Effector memory CD8-positive, alpha-beta T cell (primary cell): ENCODE measurements at places on chromosomes 1 and 21.

- no peak for DNase-seq
Observed at GRCh38 chr1:187051618-187052232, 223.0 kb downstream of the PLA2G4A start.

GRCh38 chr21:31900121-31900895 is 27.5 kb downstream of the HUNK start:
- no peak for DNase-seq

GRCh38 chr1:166087734-166088571 is 78.8 kb downstream of the FAM78B start:
- DNase-seq: no peak

DNA sequence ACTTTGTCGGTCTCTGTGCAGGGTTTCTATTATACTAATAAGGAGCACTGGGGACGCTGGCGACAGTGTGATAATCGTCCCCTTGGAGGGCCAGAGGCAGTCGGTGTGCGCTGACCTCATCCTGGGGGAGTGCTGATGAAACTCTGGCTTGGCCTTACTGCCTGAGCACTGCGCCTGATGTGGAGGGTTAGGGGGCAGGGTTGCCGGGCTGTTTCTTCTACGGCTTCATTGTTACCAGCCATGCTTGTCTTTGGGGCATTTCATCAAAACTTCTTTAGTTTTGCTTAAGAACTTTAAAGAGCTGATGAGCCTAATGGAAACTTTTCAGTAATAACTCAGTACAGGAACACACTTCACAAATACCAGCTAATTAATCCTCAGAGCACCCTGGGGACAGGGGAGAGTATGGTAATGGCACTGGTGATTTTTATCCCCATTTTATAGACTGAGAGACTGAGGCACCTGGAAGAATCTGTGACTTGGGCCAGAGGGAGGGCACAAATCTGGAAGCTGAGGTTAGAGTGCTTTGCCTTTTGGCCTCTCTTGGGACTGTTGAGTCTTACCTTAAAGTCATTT is 81.8 kb downstream of the PEX14 start:
- DNase-seq: no peak

GRCh38 chr1:7228252-7228961 is 443.2 kb downstream of the CAMTA1 start:
- DNase-seq: no peak

DNA sequence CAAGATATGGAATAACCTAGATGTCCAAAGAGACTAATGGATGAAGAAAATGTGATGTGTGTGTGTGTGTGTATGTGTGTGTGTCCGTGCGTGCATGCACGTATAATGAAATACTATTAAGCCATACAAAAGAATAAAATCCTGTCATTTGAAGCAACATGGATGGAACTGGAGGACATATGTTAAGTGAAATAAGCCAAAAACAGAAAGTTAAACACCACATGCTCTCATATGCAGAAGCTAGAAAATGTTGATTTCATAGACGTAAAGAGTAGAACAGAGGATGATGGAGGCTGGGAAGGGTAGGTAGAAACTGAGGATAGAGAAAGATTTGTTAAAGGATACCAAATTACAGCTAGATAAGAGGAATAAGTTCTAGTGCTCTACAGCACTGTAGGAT is 133.7 kb downstream of the APP start:
- no peak for DNase-seq

DNA sequence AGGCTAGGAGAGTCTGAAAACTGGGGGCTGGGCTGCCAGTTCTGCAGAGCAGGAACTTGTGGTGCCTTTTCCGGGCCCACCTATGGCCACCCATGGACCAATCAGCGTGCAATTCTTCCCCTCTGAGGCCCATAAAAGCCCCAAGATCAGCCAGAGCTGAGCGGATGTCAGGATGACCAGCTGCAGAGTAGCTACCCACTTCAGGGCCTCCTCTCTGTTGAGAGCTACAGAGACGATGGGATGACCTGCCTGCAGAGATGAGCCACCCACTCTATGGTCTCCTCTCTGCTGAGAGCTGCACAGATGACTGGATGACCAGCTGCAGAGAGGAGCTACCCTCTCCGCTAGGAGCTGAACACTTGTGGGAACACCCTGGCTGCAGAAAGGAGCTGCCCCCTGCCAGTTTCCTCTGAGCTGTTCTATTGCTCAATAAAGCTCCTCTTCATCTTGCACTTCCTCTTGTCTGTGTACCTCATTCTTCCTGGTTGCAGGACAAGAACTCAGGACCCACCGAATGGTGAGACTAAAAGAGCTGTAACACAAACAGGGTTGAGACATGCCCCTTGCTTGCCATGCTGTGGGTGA is 12.8 kb upstream of the AADACL4 start:
- DNase-seq: no peak

GRCh38 chr1:222554177-222554576 is 6.3 kb upstream of the HHIPL2 start:
- no peak for DNase-seq

- DNase-seq: no peak
Observed at GRCh38 chr1:15341634-15342407, 67.9 kb upstream of the EFHD2 start.

- no peak for DNase-seq
Observed at GRCh38 chr1:171191992-171192391, 6.9 kb downstream of the FMO2 start.

DNA sequence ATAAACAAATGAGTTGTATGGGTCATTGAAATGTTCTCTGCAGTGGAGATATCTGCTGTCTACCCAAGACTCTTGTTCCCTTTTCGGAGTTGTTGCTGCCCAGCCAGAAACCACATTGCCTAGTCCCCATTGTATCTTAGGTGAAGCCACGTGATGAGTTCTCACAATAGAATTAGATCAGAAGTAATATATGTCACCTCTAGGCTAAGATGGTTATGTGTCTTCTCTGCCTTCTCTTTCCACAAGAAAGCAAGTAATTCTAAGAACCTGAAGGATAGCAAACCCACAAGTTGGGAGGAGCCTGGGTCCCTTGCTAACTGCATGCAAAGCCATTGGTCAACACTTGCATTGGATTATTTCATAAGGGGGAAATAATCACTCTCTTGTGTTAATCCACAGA is 76.6 kb downstream of the ADCY10 start:
- no peak for DNase-seq

- no peak for DNase-seq
Observed at GRCh38 chr1:166908942-166909341, 32.9 kb upstream of the TADA1 start.

DNA sequence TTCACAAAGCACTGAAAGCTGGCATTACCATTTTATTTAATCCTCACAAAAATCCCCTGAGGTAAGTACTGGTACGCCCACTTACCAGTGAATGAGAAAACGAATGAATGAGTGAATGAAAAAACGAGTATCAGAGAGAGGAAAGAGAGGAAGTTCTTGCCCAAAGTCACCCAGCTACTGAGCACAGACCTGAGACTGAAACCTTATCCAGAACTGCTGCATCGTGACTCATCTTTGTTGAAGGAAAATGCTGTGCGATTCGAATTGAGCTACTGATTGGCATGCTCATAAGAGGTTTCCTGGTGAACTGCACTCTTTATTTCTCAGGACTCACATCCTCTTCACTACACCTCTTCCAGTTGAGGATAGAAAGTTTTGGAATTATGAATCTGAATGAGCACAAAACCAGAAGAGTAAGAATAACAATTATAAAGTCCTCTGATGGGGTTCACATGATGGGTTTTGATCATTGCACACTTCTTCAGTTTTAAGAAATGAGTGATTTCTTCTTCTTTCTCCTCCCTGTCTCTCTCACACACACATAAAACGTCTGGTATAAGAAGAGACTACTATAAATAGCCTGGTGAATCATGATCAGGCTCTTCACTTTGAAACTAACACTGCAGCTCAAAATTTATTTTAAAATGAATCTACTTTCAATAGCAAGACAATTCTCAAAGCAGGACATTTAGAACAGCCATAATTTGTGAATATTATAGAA is 32.1 kb downstream of the IL12RB2 start:
- DNase-seq: no peak

- DNase-seq: no peak
Observed at GRCh38 chr1:58773406-58773840, 10.4 kb downstream of the JUN start.

DNA sequence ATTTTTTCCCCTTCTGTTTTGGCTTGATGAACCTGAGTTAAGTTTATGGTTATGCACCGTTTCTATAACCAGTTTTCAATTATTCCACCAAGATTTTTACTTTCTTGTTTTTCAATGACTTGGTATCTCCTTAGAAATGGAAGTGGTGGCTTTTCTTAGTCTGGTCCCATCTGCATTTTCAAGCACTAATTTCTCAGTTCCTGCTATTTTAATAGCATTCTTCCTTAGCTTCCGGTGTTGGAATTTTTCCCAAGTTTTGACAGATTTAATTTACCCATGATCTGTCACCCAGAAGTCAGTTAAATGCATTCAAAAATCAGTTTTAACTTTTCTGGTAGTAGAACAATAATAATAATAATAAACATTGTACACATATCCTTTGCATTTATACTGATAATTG is 184.6 kb upstream of the OLFM3 start:
- DNase-seq: no peak

DNA sequence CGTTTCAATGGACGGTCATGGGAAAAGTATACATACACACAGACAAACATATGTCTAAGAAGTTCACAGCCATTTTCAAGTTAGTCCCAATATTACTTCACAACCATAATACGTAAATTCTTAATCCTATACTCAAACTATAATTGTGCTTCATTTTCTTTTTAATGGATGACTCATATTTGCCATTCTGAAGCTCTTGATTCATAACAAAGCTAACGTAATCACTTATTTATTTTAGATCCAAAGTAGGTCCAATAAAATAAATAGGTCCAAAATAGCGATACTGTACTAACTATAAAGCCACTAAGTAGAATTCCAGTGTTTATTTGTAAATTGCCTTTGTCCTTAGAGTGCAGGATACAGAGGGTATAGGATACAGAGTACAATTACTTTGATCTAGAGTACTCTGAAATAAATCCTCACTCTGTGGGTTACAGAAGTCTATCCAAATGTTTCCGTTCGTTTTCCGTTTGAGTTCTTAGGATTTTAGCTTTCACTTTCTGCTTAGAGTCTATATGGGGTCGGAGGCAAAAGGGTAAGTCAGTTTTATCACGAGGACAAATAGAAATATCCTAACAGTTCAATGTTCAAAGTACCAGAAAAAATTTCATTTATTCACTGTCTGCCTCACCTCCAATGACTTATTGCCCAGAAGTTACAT is 8.8 kb upstream of the C1orf115 start:
- no peak for DNase-seq

DNA sequence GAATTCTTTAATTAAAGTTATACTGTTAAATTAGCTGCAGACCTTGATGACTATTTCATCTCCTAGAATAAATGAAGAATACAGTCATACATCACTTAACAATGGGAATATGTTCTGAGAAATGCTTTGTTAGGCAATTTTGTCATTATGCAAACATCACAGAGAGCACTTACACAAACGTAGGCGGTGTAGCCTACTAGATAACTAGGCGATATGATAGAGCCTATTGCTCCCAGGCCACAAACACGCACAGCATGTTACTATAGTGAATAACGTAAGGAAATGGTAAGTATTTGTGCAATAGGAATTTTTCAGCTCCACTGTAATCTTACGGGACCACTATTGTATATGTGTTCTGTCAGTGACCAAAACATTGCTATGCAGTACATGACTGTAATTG is 37.6 kb upstream of the DESI2 start:
- no peak for DNase-seq

- DNase-seq: no peak
Observed at GRCh38 chr1:235043234-235043633, 85.4 kb downstream of the TOMM20 start.

DNA sequence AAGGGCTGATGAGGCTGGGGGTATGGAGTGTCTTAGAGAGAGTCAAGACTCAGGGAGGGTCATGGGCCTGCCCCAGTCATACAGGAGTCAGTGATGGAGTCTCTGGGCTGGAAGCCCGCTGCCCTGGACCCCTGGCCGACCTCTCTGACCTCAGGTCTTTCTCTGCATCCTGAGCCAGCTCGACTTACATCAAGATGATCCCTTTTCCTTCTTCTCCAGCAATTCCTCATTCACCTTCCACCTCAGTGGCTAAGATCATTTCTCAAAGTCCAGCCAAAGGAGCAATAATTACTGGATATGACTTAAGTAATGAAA is 308.6 kb downstream of the MATN1 start:
- DNase-seq: no peak

DNA sequence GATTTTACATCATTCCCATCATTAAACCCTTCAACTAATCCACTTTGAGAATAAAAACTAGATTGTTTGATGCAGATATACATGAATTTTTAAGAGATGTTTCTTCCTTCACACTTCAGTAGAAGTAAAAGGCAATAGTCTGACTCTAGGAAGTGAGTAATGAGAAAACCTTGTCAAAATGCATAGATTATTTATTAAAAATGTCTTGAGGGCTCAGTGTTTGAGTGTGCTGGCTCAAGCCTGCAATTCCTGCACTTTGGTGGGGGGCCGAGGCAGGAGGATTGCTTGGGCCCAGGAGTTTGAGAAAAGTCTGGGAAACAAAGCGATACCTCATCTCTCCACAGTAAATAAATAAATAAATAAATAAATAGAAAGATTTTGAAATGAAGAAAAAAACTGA is 177.1 kb downstream of the NEGR1 start:
- DNase-seq: no peak

GRCh38 chr21:14880922-14881321 is 183.9 kb downstream of the NRIP1 start:
- DNase-seq: no peak

DNA sequence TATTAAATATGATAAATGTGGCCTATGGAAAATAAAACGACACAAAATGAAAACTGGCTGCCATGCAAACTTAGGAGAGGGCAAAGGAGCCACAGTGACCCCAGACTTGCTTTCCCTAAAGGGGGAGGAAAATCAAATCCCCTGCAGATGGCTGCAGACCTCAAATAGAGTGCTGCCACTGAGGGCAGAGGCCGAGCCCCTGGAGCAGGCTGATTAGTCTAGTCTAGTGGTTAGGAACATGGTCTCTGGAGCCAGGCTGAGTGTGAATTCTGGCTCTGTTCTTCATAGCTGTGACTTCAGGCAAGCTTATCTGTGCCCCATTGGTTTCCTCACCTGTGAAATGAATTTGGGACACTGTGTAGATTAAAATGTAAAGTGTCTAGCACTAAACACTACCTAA is 60.8 kb downstream of the ITPKB start:
- DNase-seq: no peak

GRCh38 chr1:200372095-200372884 is 37.5 kb downstream of the ZNF281 start:
- no peak for DNase-seq

DNA sequence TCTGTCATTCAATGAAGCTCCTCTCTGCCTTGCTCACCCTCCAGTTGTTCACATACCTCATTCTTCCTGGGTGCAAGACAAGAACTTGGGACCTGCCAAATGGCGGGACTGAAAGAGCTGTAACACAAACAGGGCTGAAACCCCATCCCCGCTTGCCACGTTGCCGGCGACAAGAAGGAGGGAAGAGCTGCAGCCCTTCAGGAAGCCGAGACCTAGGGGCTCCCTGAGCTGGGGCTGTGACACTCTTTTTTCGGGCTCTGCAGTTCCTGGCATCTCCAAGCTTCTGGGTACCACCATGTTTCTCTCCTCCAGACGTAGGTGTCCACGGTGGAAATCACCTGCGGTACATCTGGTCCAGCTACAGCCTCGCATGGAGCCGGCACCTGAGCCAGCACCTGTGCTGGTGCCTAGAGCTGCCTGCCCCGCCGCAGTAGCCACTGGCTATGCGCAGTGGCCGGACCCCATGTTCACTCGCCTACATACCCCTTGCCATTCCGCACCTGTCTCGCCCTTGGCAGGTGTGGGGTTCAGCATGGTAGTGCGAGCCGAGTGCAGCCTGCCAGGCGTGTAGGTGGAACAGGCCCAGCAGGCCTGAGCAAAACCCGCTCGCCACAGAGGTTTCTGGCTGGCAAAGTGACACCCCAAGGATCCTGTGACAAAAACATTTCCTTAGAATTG is 367.0 kb upstream of the NEGR1 start:
- DNase-seq: no peak

GRCh38 chr1:246592695-246593094 is 26.4 kb downstream of the CNST start:
- DNase-seq: no peak
